Stimulated activated naive CD8-positive, alpha-beta T cell treated with anti-CD3 and anti-CD28 coated beads, Interleukin-15, Interleukin-2, amounts not matched to agents 100 U/mL and 50 U/mL, for 24 hours (primary cell): ENCODE measurements at places on chromosomes 6 and 20.

- DNase-seq, result no peak
Observed at GRCh38 chr20:22411627-22412450, 172.5 kb downstream of the FOXA2 start.

DNA sequence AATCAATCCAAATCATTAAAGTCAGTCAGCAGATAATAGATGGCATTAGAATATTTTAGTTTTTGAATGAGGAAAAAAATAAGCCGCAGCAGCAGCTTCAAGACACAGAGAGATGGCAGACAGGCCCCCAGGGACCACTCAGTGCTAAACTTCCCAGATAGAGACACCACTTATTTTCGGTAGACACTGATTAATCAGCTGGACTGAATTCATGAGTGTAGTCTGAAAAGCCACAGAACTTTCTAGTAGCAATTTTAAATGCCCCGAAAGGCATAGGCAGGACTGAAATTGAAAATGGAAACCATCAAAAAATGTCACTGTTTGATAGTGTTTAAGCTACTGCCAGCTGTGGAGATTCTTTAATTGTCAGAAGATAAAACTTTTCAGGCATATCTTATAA is 3.1 kb upstream of the CLDN20 start:
- DNase-seq, result no peak

DNA sequence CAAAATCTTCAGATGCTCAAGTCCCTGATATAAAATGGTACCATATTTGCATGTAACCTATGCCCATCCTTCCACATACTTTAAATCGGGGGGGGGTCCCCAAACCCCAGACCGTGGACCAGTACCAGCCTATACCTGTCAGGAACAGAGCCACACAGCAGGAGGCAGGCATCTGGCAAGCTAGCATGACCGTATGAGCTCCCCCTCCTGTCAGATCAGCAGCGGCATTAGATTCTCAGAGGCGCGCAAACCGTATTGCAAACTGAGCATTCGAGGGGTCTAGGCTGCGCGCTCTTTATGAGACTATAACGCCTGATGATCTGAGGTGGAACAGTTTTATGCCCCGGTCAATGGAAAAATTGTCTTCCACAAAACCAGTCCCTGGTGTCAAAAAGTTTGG is 30.7 kb downstream of the FGD2 start:
- DNase-seq, result no peak

DNA sequence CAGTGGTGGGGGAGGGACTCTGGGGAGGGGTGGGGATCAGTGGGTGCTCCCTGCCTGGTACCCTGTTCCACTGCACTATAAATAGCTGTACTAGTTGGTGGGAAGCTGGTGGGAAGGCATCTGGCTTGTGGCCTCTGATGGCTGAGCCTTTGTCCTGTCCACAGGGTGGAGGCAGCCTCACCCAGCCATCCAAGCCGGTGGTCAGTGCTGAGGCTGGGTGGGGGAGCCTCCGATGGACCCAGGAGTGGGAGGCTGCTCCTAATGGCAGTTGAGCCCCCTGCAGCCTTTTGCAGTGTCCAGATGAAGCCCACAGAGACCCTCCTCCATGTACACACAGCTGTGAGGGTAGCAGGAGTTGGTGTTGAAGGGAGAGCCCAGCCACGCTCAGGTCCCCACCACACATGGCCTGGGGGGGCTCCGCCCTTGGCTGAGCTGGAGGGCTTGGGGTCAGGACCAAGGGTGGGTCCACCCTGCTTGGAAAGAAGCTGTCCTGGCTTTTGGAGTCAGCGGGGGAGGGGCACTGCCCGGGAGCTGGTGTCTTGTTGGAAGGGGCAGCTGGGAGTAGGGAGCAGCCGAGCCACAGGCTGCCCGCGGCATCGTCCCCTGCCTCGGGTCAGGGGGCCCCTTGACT is 2.5 kb downstream of the PPDPF start:
- no peak for DNase-seq

- no peak for DNase-seq
Observed at GRCh38 chr6:72863131-72863530, 241.3 kb downstream of the KCNQ5 start.

- no peak for DNase-seq
Observed at GRCh38 chr20:12989586-12990115, 19.1 kb upstream of the SPTLC3 start.
